ENCODE measurements at places on chromosomes 6 and 20.

GRCh38 chr6:41936073-41936837 lies 5.4 kb downstream of the CCND3 start:
- peak; percentile 81 for DNase-seq

DNA sequence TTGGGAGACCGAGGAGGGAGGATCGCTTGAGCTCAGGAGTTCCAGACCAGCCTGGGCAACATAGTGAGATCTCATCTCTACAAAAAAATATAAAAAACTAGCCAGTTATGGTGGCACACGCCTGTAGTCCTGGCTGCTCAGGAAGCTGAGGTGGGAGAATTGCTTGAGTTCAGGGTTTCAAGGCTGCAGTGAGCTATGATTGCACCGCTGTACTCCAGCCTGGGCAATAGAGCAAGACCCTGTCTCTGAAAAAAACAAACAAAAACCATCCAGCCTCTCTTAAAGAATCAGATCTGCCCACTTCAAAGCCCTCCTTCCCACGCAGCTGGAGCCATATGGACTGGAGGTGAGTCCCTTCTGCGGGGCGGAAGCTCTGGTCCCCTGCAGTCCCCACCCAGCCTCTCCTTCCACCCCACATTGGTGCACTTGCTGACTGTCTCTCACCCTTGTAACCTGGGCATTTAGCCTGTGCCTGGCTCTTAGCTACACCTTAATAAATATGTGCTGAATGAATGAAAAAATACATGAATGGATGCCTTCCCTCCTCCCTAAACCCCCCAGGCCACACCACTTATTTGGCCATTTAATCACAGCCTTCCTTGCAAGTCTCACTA lies 7.2 kb upstream of the PARD6B start:
- DNase-seq, result no peak

DNA sequence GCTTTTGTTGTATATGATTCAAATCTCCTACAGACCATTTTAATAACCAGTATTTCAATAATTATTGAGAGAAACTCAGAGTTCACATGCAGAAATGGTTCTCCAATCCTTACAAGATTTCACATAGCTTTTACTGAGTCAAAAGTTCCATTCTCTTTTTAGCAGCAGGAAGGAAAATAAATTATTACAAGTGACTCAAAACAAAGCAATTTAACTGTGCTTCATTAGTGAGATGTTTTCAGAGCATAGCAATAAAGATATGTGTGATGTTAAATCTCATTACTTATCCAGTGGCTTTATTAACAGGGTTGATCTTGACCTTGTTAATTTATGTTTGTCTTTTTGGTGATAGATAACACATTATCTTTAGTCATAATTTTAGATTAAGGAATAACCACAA lies 22.0 kb downstream of the KIF13A start:
- no peak for DNase-seq

GRCh38 chr20:62142252-62143080 lies 728 bp downstream of the PSMA7 start:
- DNase-seq, result no peak

GRCh38 chr6:133778414-133779130 lies 110.3 kb upstream of the TCF21 start:
- no peak for DNase-seq

DNA sequence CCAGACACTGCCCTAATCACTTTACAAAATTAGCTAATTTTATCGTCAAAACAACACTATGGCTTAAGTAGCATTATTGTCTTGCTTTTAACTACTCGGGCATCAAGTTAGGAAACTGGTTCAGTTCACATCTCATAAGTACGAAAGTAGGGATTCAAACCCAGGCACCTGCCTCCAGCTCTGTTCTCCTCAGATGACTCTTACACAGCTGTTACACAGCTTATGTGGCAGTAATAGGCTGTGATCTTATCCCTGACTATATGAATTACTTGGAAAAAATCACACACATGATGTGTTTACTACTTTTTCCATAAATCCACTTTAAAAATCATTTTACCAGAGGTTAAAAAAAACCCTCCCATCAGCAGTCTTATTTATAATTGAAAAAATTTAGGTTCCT lies 389.2 kb upstream of the FLRT3 start:
- no peak for DNase-seq

All from central memory CD4-positive, alpha-beta T cell (primary cell).